ENCODE measurements at places on chromosomes 1 and 21. TPM values are rescaled to one million over a fixed set of nuclear protein-coding genes. Genes with fewer than 3 reads are reported as not detected.

- DNase-seq = no peak
These were observed 117.0 kb downstream of the NAV1 start for GRCh38 chr1:201655910-201656309.

GRCh38 chr1:82045221-82045620, 244.5 kb downstream of the ADGRL2 start:
- DNase-seq = no peak

FLG2 gene
- not detected for total RNA-seq

CD2 gene
- 14.3 TPM for total RNA-seq

CFHR3 gene
- total RNA-seq = not detected

SPRR3 gene
- not detected for total RNA-seq

INSRR gene
- total RNA-seq = 0.29 TPM

DNA sequence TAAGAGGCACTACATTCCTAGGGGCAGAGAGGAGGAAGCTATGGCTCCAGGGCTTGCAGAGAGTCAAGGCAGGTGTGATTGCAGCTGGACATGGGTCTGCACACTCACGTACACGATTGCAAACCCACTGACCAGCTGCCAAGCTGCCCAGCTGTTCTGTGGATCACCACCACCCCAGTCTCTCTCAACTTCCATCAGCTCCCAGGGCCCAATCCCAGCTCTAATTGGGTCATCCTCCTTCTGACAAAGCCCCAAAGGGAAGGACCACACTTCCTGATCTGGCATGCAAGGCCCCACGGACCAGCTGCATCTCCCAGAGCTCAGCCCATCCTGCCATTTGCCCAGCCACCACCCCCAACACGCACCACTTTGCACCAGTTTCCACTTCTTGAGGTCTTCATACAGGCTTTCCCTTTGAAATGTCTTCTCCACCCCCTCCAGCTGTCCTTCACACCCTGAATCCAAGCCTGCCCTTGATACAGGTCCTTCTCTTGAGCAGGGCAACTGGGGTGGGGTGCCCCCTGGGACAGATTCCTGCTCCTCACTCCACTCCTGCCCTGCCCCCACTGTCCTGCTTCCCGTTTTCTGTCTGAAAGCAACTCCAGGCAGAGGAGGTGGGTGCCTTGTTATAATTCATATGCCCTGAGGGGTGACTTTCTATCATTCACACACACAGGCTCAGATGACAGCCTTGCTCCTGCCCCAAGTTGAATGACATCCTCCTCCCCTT, 179.4 kb upstream of the EDN2 start:
- DNase-seq = no peak

LRRC3 gene
- 1.2 TPM for total RNA-seq

- DNase-seq = no peak
These were observed 1.1 kb downstream of the PBX1 start for GRCh38 chr1:164560121-164560541.

DNA sequence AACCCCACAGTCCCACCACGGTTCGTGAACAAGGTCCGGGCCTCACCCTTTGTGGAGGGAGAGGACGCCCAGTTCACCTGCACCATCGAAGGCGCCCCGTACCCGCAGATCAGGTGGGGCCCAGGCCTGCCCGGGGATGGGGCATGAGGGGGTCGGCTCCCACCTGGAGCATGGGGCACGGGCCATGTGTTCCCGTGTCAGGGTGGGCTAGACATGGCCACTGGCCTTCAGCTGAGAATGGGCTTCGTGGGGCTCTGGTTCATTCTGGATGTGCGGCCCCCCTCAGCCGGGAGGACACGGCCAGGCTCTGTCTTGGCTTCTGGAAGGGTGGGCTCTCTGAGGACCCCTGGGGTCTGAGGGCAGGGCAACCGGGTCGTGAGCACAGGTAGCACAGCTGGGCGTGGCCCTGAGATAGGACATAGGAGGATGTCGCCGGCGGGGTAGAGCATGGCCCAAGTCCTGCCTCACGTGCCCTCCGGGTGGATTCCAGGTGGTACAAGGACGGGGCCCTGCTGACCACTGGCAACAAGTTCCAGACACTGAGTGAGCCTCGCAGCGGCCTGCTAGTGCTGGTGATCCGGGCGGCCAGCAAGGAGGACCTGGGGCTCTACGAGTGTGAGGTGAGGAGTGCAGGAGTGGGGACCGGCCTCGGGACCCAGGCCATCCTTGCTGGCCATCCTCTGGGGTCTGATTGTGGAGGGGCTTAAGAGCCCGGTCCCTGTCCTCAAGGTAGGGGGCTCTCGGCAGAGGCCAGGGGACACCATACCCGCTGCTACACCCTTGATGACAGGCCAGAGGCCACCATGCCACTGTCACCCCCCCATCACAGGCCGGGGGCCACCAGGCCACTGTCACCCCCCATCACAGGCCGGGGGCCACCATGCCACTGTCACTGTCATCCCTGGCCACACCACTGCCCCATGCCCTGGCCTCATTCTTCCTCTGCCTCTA, 55.5 kb downstream of the TRIM11 start:
- no peak for DNase-seq

EXTL1 gene
- not detected for total RNA-seq

DNA sequence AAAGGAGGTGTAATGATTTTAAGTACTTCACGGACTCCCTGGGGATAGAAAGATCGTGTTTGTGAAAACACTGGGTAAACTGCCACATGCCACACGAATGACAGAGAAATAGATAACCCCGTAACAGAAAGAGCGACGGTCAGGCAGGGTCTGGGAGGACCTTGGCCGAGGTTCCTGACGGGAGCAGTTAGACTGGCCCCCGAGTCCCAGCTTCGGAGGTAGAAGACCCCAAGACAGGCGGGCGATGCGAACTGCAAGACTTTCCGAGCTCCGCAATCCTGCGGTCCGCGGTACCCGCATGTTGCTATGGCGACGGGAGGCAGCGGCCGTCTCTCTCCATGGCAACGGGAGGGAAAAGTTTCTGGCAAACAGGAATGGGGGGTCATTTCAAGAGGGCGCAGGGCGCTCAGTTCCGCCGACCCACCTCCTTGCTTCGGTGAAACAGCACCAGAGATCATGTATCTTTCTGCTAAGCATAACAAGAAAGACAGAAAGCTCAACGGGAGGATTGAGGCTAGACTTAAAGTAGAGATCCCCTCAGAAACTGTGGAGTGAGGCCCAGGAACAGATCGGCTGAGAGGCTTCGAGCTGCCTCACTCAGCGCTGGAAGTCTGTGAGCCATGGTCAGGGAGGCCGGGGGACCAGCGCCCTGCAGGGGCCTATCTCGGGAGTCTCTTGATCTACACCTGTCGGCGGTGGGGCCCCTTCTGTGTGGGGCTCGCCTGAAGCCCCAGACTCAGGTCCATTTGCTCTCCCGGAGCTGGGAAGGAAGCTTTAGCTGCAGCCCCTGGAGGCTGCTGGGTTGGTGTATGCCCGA, 685 bp upstream of the SYT6 start:
- no peak for DNase-seq

SERINC2 gene
- total RNA-seq = 12.3 TPM

GRCh38 chr1:18697541-18697940, 66.9 kb downstream of the PAX7 start:
- DNase-seq = no peak

PDPN gene
- 26.3 TPM for total RNA-seq

FAM72A gene
- not detected for total RNA-seq

- no peak for DNase-seq
These were observed 87.8 kb downstream of the ADCY10 start for GRCh38 chr1:167826127-167826526.

GRCh38 chr1:115640384-115640783, 1.4 kb upstream of the VANGL1 start:
- no peak for DNase-seq

HES3 gene
- not detected for total RNA-seq

DNA sequence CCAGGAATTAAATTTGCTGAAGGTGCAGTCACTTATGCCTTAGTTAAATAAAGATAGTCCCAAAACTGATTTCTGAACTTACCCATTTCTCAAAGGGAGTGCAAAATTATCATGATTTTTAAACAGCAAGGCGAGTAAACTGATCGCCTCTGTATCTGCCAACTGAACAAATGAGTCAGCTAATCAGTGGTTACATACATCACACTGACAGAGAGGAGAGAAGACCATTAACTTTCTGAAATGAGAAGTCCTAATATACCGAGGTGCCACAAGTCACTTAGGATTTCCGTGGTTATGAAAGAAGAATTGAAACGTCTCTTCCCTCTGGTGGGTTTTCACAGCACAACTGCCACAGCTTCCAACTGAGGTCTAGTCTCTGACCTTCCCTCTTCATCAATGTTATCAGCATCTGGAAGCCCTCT, 400.7 kb downstream of the SMYD3 start:
- DNase-seq = no peak

- no peak for DNase-seq
These were observed 5.2 kb upstream of the PIGC start for GRCh38 chr1:172448995-172449584.

DNA sequence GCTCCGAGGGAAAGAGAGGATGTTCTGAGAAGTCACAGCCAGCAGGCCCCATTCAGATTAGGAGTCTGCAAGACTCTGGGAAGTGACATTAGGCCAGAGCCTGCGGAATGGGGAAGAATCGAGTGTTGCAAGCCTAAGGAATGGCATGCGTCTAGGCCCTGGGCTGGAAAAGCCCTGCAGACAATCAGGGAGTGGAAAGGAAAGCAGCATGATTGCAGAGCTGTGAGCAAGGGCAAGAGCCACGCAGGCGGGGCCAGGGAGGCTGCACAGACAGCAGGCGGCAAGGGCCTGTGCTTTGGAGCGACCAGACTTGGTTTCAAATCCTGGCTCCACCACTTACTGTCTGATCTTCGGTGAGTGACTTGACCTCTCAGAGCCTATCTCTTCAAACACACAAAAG, 118.2 kb downstream of the RRAGC start:
- no peak for DNase-seq

RNU1-4 gene
- under 0.01 TPM for total RNA-seq

GRCh38 chr1:18417316-18418269, 63.1 kb upstream of the KLHDC7A start:
- DNase-seq = no peak

DNA sequence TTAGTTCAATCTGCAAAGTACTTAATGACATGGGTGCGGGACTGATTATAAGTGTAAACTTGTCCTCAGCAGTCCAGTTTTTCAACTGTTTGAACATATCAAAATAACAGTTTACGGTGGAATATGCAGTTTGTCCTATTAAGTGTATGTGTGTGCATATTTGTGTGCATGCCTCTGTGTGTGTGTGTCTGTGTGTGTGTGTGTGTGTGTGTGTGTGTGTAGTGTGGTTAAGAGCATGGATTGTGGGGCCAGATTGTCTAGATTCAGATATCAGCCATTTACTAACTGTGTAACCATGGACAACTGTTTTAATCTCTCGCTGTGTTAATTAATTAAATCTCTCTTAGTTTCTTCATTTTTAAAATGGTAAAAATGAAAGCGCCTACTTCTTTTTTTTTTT, 39.0 kb downstream of the NEXN start:
- no peak for DNase-seq

- no peak for DNase-seq
These were observed 159.0 kb upstream of the BACE2 start for GRCh38 chr21:41008974-41009373.

KCNH1 gene
- 3.2 TPM for total RNA-seq

- no peak for DNase-seq
These were observed 55.6 kb upstream of the MYOCOS start for GRCh38 chr1:171566467-171566866.

GRCh38 chr1:33338440-33339211, 17.7 kb upstream of the A3GALT2 start:
- DNase-seq = peak; percentile 81

DNA sequence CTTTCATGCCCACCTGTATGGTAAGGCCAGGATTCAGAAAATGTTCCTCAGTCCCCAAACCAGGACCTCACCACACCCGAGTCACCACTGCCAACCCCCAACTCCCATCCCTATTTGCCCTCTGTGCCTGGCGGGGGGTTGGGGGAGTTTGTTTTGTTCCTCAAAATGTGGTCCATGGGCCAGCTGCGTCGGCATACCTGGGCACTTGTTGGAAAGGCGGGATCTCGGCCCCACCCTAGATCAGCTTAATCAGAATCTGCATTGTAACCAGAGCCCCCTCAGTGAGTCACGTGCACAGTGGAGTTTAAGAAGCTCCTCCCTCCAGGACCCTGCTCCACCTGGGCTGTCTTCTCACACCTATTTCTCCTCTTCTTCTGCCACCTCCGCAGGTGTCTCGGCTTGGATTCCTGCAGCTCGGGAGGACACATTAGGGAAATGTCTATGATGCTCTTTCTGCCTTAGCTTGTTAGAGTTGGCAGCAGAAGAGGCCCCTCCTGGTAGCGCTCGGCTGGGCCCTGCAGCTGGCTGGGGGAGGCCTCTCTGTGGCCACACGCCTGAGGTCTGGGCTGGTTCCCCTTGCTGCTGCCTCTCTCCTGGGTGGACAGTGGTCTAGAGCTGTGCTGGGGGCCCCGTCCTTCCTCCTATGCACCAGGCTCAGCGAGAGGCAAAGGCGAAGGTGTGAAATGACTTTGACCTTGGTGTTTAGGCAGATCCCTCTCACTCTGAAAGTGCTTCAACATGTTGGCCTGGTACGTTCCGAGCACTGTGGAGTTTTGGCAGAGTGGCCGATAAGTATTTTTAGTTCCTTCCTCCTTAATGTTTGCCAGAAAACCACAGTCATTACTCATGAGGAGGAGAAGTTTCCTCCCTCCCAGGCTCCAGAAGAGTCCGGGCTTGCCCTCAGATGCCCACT, 41.8 kb upstream of the CAMTA1 start:
- DNase-seq = peak; percentile 68

DNA sequence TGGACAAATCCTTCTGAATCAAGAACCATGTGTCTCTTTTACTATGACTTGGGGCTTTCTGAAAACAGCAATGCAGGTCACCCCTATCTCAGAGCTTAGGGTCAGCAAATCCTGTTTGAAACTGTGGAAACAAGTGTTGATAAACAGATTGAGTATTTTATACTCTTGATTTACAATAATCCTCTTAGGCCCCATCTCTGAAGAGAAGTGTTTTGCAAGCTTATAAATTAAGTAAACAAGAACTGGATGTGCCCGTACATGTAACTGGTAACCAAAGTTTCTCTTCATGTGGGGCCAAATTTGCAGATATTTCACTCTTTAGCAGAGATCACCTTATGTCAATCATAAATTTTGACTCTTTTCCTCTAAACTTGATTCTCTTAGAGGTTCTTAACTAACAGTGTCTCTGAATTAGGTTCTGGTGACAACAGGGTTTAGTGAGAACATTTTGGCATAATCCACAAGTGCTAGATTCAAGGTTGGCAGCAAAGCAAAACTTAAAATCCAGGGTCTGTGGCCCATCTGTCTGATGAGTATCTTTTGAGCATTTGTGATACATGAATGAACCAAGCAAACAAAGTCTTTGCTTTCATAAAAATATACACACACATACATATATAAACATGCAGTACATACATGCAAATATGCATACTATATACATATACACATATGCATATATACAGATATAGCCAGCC, 183.0 kb upstream of the HOOK1 start:
- no peak for DNase-seq

GRCh38 chr1:96882096-96882495, 160.5 kb downstream of the PTBP2 start:
- DNase-seq = no peak

- no peak for DNase-seq
These were observed 574.1 kb downstream of the PTPRU start for GRCh38 chr1:29810121-29811120.

HMGN1 gene
- 133 TPM for total RNA-seq
